ENCODE measurements at places on chromosomes 5 and 9.

DNA sequence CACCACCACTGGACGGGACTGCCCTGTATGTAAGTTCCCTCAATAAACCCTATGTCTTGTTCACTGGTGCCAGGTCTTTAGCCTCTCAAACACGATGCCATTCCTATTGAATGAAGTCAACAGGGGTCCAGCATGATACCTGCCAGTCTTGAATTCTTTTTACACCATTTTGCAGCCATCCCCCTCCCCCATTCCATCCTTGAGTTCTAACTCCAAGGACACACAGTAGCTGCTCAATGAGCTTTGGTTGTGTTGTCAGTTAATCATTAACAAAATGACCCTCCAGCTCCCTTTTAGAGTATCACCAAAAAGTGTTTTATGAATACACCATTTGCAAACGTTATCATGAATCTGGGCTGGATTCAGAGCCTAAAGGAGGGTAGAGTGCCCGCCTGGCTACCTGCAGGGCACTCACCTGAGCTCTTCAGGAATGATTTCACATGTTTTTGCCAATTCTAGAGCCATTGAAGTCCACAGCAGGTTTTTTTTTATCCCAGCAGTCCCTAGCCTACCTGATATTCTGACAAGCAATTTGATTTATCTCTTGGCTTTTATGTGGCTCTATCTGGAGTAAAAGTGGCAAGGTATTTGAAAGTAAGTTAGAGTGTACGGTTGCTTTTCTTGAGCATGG lies 271.8 kb downstream of the SMARCA2 start:
- DNase-seq, result no peak

GRCh38 chr5:170145462-170145861 lies 39.8 kb downstream of the FOXI1 start:
- no peak for DNase-seq

DNA sequence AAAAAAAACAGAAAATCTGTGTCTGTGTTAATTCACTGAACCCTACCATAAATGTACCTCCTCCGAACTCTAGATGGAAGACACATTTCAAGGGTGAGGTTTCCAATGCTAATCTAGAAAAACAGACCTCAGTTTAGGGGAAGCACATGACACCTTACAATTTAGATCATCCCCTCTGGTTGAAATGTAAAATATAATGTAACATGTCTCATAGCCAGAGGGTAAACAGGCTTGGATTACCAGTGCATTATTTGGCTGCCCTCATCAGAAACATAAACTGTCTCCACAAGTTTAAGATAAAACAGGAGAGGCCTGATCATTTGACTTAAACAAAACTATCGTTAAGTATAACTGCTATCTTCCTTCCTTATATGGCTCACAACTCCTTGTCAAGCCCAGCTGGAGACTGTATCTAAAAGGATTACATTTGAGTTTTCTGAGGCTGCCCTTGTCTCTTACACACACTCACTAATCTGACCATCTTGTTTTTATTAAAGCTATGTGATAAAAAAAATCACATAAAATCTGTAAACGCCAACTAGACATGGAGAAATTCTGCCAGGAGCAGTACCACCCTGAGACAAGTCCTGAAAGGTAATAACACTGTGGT lies 105.7 kb downstream of the LURAP1L start:
- no peak for DNase-seq

DNA sequence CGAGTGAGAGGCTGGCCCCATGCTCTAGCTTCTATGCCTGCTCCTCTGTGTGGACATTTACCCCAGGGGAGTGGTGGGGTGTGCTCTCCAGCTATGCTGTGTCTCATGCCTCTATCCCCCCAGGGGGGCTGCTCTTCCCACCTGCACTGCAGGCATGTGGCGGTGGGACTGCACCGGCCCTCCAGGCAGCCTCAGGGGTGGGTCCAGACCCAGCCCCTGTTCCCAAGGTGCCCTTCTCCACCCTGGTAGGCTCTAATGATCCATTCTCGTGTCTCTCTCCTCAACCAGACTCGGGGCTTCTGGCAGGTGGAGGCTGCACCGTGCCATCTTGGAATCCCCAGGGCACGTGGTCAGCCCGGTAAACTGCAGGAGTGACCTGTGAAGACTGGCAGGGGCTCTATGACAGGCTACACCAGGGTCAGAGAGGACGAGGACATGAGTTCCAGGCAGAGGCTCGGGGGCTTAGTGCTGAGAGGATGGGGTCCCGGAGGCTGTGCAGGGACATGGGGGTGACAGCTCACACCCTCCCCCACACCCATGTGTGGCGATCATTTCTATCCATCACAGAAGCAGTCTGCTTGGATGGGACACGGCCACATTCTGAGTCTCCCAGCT lies 22.7 kb upstream of the COL5A1 start:
- DNase-seq, result no peak

DNA sequence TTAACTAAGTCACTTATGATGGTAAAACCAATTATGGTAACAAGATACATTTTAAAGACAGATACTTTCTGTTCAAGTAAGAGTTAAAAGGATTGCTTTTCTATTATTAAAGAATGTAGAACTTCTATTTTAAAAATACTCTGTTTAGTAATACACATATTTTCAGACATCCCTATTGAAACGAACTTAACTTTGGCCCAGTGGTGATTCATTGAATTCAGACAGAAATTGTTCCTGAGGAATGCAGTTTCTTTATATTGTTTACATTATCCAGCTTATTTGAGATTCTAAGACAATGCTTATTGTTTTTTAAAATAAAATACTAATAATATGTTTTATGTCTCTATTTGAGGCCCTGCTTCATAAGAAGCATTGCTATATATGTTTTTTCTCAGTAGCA lies 816.4 kb downstream of the SEMA5A start:
- DNase-seq, result no peak

- peak; percentile 91 for DNase-seq
Observed at GRCh38 chr5:138874771-138875551, at the start of gene LRRTM2. TSS of gene LRRTM2 (minus strand) at chr5:138875335. CDS start at chr5:138874911, 424 bp downstream.

DNA sequence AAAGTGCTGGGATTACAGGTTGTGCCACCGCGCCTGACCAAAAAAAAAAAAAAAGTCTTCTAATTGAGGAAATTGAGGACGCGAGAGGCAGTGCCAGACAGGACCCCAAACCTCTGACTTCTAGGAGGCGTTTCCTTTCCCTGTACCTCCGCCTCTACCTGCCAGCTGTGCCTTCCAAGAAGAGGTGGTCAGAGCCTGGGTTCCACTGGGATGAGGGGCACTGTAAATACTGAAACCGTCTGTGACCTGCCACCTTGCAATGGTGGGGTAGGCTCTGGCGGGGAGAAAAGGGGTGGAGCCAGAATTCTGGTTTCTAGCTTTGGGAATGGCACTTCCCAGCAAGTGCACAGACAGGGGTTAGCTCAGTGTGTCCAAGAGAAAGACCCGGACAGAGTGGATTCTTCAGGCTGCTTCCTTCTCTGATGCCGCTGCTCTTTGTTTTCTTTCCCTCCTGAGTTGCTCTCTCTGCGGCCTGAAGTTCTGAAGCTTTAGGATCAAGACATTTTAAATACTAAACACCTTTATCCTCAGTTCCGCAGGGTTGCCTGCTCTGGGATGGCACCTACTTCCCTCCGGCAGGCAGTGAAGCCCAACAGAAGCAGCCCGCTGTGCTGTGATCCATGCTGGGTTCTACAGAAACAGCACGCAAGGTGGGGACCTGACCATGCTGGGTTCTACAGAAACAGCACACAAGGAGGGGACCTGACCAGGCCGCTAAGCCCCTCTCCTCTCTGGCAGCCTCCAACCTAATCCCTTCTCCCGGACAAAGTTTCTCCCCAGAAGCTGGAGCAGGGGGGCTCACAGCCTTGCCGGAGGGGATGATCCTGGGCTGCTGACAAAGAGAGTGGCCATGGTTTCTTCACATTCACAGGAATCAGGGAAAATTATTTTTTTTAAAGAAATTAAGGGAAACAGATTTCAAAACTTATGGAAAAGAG lies 65.2 kb downstream of the OTULIN start:
- no peak for DNase-seq

GRCh38 chr9:135485385-135485784 lies 5.8 kb downstream of the PPP1R26 start:
- DNase-seq, result no peak

DNA sequence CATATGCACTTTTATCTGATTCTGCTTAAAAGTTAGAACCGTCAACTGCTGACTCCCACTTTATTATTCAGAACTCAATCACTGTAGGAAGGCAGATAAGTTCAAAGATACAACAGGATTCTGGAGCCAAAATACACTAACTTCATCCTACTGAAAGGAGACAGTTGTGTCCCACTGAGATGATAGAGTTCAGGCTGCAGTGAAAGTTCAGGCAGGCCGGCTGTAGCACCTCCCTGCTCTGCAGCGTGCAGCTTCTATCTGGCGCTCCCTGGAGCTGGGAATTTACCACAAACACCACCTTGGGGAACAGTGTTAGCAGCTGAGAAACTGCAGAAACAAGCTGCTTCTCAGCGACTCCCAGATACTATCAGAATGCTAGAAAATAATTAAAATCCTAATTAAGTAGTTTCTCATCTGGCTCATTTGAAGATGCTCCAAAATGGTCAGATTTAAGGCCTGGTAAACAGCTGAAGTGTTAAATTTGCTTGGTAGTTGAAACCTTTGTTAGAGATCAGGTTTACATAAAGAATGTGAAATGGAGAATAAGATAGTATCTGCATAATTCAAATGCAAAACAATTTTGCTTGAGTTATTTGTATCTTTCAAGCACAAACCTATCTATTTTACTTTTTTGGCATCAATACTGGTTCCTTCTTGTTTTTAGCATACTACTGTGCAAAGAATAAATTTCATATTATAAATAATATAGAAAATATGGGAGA lies 52.3 kb upstream of the CNTLN start:
- DNase-seq, result peak; percentile 21

DNA sequence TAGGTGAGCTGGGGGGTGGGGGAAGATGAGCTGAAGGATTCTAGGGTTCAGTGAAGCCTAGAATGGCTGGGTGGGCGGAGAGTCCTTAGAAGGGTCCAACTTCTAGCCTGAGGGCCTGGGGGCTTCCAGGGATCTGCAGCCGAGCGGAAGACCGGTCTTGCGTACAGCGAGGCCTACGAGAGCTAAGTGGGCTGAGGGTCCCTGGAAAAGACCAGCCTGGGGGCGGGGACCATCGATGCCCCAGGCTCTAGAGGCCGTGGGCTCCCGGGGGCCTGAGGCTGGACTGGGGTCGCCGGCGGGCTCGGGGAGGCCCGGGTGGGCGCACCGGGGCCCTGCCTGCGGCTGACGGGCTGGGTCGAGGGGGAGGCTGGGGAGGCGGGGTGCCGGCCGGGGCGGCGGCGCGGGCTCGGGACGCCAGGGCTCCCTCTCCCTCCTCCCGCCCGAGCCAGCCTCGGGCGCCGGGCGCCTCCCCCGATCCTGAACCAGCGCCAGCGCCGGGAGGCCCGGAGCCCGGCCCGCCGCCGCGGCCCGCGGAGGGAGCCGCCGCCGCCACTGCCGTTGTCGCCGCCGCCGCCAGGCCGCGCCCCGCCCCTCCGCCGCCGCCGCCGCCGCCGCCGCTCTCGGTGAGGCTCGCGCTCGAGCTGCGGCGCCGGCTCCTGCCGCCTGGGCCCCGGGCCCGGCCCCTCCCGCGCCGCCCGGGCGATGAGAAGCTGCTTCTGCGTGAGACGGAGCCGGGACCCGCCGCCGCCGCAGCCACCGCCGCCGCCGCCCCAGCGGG lies at the start of gene MVB12B:
Gene MVB12B (plus strand): TSS at position 602 of the 778 bp plus-strand sequence. CDS start 101 bp downstream, at position 703.
- no peak for DNase-seq

- peak; percentile 69 for DNase-seq
Observed at GRCh38 chr5:175796536-175797499, 74.6 kb upstream of the CPLX2 start.

GRCh38 chr5:78811121-78811817 lies 162.7 kb upstream of the LHFPL2 start:
- DNase-seq, result no peak

- peak; percentile 88 for DNase-seq
Observed at GRCh38 chr9:127578952-127579853, 32.9 kb upstream of the STXBP1 start.

DNA sequence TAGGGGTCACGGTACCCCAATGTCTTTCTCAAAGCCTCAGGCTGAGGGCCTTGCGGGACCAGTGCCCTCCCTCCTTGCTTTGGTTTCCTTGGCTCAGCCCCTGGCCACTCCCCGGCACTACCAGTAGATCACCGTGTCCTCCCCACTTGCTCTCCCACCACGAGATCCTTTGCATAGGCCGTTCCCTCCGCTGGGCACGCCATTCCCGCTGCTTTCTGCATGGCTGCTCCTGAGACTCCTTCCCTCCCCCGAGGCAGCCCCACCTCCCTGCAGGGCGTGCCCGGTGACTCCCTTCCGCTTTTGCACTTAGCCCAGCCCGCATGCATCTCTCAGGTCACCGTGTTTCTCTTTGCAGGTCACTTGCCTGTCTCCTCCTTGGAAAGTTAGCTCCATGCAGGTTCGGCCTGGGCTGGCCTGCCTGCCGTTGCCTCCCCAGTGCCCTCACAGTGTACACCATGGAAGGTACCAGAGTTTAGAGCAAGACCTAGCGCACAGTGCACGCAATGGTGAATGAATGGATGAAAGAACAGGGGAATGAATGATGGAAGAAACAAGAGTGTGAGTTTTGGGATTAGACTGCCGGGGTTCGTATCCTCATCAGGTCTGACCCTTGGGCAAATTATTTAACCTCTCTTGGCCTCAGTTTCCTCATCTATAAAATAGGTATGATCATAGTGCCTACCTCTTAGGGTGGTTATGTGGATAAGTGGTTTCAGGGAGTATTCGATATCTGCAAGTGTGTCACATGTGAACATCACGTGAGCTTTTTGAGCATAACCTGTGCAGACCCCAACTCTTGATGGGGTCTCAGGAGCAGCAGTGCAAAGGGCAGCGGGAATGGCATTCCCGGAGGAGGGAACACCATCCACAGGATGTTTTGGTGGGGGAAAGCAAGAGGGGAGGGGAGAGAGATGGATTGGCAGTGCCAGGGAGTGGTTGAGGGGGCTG lies 214.3 kb downstream of the C9orf50 start:
- no peak for DNase-seq

GRCh38 chr9:137056739-137057415 lies 3.0 kb upstream of the ENTPD2 start:
- no peak for DNase-seq

- peak; percentile 59 for DNase-seq
Observed at GRCh38 chr9:128420060-128420650, 502 bp upstream of the CERCAM start.

DNA sequence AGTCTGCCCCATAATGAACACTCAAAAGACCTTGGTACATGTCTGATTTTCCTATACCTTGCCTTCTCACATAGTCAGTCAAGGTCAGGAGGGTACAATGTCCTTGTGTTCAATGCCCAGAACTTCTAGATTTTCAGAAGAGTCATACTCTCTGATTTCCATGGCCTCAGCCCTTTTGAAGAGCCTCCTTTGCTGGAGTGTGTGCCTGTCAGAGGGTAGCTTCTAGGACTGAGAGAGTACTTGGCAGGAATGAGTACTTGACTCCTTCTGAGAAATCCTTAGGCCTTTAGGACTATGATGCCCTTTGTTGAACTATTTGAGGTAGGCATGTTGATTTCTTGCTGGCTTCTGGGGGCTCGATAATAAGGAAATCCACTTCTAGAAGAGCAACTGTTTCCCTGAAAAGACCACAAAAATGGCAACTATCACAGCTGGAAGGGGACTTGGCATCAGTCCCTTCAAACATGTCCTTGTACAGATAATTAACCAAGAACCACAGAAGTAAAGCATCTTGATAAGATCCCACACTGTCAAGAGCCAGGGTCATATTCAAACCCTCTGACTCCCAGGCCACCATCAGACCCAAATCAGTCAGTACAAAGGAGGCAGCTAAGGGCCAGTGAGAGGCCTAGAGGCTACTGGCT lies 10.6 kb upstream of the MEGF9 start:
- DNase-seq, result no peak
